ENCODE measurements at places on chromosomes 2 and 18.
A peak's percentile ranks its signal among the peaks of the same experiment; 100 is the strongest.

- DNase-seq: no peak
Measured at GRCh38 chr2:208130712-208131110, 1.1 kb upstream of the CRYGC start.

GRCh38 chr2:120180066-120180465, 43.1 kb downstream of the TMEM185B start:
- DNase-seq: no peak

DNA sequence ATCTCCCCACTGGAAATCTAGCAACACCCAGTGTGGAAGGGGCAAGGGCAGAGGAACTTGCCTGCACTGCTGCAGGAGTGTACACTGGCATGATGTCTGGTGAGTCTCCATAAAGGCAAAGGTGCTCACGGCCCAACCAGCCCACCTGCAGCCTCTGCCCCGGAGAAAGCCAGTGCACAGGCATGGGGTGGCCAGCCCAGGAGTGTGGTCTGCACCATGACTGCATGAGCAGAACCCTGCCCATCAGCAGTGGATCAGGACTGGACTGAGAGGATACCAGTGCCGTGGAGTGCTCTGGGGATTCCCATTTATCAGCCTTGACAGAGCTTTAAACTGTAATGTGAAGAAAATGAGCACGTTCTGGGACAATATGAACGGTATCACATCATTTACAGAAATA, 342.6 kb upstream of the HS6ST1 start:
- DNase-seq: no peak

DNA sequence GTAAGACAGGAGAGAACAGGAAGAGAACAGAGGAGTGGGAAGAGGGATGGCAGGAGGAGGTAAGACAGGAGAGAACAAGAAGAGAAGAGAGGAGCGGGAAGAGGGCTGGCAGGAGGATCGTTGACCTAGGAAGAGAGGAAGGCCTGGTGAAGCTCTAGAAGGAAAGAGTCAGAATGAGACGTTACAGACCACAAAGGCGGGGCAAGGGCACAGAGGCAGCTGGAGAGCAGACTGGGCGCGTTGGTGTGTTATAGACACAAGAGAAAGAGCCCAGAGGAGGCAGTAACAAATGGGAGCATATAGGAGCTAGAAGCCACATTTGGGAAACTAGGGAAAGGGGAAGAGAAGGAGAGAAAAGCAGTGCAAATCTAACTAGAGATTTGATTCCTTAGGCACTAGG, 26.6 kb downstream of the PTRHD1 start:
- no peak for DNase-seq

GRCh38 chr2:68726608-68727367, 7.8 kb upstream of the ARHGAP25 start:
- peak; percentile 76 for DNase-seq

DNA sequence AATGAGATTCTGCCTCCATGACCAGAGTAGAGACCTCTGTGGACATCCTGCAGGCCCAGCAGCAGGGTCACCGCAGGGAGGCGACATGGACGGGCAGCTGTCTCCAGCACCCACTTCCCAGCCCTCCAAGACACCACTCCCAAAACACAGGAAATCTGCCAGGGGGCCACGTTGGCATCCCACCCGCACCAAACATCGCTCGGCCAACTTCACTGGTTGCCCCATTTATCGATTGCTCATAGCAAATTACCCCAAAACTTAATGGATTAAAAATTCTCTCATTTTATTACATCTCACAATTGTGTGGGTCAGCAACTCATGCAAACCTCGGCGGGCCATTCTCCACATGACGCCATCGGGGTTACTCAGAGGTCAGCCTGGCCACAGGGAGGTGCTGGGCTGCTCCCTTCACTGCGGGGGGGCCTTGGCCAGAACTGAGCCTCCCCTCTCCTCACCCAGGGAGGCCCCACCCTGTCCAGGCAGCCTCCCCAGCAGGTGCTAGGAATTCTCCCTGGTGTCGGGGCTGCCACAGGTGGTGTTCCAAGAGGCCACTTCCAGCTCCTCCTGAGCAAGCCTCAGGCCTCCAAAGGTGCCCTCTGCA, 420.7 kb upstream of the MYT1L start:
- DNase-seq: no peak

DNA sequence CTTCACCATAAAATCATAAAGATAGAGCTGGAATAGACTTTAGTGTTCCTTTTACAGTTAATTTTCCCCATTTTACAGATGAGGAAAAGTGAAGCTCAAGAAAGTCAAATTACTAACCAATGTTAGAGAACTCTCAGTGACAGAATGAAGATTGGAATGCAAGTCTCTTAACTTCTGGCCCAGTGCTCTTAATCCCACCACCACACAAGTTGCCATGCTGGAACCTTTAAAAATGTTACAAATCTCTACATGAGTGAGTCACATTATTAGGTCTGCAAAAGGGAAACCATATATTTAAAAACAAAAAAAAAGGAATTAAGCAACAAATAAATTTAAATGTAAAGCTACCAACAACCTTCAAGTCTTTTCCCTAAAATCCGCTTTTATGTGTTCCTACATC, 3.5 kb downstream of the NCKAP1 start:
- no peak for DNase-seq

DNA sequence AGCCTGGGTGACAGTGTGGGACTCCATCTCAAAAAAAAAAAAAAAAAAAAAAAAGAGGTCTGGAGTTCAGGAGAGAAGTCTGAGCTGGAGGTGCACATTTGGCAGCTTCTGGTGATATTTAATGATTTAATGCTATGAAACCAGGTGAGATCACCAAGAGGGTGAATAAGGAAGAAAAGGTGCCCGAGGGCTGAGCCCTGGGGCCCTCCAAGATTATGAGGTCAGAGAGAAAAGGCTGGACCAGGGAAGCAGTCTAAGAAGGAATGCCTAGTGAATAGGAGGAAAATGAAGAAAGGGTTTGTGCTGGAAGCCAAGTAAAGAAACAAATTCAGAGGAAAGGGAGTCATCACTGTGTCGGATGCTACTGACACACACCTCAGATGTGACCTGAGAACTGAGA, 88.0 kb upstream of the PELI1 start:
- no peak for DNase-seq

- no peak for DNase-seq
Measured at GRCh38 chr18:58231930-58232329, 187.9 kb downstream of the NEDD4L start.

DNA sequence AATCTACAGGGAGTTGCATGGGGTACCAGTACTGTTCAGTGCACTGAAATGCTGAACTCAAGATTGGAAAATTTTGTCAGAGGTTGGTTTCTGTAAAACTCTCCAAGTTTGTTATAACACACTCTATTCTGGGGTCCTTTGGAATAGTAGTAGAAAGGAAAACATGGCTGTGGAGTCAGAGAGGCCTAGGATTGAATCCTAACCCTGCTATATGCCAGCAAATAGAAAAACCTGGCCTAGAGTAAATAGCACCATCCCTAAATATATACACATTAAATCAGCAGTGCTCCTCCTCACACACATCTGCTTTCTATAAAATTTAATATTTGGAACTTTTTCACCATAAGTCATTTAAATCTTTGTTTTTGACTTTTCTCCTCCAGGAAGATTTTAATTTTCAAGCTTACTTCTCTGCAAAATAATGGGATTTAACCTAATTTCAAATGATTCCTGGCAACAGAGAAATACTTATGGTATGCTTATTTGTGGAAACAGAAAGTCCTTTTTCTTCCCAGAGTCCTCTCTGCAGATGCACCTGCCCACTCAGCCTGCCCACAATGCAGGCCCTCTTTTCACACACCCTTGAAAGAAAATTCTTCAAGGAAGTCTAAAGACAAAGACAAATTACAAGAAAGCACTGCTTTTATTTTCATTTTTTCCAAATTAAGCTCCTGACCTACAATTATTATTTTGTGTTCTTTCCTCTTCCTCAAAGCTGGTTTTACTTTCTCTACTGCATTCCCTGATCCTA, 197.5 kb upstream of the LRRTM1 start:
- DNase-seq: no peak

- no peak for DNase-seq
Measured at GRCh38 chr2:20455076-20455587, 8.3 kb downstream of the RHOB start.

GRCh38 chr18:5744659-5745058, 150.7 kb downstream of the TMEM200C start:
- DNase-seq: no peak

DNA sequence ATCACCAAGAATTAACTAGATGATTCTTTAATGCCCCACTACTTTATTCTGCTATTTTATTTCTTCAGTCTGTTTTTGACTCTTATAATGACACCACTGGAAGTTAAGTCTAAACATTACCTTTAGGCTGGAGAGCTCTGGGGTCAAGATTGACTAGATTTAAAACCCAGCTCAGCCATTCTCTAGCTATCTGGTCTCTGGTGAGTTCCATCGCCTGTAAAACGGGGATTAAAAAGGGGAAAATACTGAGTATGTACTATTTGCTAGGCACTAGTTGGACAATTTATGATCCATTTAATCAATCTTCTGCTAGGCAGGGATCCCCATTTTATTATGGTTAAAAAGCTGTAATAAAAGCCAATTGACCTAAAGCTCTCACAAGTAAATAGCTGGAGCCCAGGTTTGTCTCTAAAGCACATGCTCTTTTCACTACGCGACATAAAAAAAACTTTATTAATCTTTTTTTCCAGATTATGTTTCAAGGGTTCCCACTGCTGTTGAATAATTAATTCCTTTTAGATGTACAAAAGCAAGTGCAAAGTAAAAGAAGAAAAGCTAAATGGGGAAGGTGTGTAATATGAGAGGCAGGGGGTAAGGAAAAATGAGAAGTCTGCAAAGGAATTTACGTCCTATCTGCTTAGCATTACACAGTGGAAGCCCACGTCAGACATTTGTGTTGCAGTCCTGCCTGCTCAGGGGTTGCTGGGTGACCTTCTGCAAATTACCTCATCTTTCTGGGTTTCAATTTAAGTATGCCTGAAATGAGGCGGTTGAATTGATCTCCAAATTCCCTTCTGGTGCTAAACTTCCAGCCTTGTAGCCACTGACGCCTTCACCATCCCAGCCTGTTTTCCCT, 918 bp upstream of the NABP1 start:
- peak; percentile 30 for DNase-seq

GRCh38 chr2:23711979-23712755, 214.8 kb downstream of the ATAD2B start:
- no peak for DNase-seq

DNA sequence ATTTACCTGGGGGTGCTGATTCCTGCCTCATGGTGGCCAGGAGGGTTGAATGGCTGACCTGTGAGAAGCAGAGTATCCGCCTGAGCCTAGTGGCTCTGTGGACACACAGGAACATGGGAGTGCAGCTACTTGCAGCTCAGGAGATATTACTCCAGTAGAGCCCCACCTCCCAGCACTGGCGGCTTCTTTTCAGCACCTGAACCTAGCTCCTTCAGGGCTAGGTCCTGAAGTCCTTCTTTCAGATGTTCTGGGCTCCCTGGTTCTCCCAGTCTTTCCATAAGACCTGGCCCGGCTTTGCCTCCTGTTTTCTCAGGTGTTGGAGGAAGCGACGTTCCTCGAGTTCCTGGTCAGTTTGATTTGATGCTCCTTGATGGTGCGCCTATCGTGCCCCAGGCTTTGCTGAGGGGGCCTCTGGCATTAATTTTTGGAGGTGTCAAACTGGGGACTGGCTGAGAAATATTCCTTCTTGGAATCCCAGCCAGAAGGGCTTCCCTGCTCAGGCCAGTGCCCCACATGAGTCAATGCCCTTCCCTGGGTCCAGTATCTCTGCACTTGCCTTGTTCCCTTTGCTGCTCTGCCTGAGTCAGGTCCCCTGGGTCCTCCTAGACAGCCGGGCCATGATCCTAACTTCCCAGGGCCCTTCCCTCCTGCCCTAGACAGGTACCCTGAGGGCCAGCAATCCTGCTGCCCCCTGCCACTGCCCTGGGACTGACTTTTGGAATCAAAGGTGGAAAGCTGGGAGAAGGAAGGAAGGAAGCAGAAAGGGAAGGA, 110.7 kb upstream of the HAAO start:
- DNase-seq: no peak

- no peak for DNase-seq
Measured at GRCh38 chr2:118599141-118599540, 248.3 kb downstream of the EN1 start.

- no peak for DNase-seq
Measured at GRCh38 chr2:197661626-197662025, 13.8 kb downstream of the RFTN2 start.

DNA sequence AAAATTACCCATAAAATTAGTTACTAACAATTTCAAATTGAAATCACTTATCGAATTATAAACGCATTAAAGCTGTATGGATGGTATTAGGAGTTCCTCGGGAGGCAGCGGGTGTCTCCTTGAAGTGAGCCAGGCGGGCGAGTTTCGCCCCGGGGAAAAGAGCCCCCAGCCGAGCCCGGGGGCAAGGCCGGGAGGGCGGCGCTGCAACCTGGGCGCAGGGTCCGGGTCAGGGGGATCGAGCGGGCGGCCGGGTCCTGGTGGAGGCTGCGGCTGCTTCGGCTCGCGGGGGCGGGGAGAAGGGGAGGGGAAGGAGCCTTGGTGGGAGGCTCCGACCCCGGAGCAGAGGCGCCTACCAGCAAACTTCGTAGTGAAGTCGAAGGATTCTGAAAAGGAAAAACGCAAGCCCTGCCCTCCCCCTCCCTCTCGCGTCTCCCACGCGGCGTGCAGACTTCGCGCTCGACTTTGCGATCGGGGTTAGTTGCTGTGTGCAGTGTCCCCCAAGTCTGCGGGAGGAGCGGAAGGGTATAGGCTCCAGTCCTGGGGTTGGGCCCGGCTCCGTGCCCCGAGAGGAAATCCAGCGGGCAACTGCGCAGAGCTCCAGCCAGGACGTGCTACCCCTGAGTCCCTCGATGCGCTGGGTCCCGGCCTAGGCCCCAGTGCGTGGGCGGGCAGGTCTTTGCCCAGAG, 140.8 kb downstream of the MEIS1 start:
- no peak for DNase-seq

DNA sequence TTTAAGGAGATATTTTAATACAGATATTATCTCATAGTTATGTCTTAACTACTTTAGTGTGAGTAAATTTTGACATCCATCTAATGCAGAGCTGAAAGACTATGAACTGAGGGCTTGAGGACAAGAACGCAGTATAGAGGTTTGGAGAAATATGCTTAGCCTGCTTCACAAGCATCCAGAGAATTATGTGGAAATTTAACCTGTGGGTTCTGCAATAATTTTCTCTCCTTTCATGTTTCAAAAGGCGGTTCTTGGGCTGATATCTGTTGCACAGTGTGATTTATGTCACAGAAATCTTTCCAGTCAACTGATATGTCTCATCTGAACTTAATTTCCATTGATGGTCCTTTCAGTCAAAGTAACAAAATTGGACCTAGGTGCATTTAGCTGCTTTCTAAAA, 371.9 kb upstream of the VRK2 start:
- no peak for DNase-seq

DNA sequence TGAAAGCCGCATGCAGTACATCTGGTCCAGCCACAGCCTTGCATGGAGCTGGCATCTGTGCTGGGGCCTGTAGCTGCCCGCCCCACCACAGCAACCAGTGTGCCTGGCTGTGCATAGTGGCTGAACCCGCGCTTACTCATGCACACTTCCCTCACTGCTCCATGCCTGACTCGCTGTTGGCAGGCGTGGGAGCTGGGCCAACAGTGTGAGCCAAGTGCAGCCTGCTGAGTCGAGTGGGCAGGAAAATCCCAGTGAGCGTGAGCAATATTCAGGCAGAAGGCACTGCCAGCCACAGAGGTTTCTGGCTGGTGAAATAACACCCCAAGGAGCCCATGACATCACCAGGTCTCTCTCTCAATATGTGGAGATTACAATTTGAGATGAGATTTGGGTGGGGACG, 1674.1 kb upstream of the TMEFF2 start:
- DNase-seq: no peak

Measured in stimulated activated CD4-positive, alpha-beta T cell treated with anti-CD3 and anti-CD28 coated beads, Interleukin-4, amount 100 ng/mL, for 1 hour (primary cell).